ENCODE measurements at places on chromosomes 1 and 21. TPM values are rescaled to one million over a fixed set of nuclear protein-coding genes. Genes with fewer than 3 reads are reported as not detected.

The SLC1A7 gene
- 2.0 TPM for total RNA-seq

The C8A gene
- total RNA-seq, result not detected

The VAMP3 gene
- 28.5 TPM for total RNA-seq

The CHIA gene
- total RNA-seq, result not detected

The NPHS2 gene
- total RNA-seq, result not detected

The LCE1D gene
- not detected for total RNA-seq

The TFF1 gene
- 2.8 TPM for total RNA-seq

The CELA3A gene
- total RNA-seq, result not detected

The MAP1LC3C gene
- 1.5 TPM for total RNA-seq

The HES3 gene
- not detected for total RNA-seq

GRCh38 chr1:1179346-1179982 is 5.8 kb downstream of the TTLL10 start:
- no peak for ATAC-seq

GRCh38 chr1:183850852-183851251 is 45.9 kb downstream of the RGL1 start:
- ATAC-seq, result no peak

DNA sequence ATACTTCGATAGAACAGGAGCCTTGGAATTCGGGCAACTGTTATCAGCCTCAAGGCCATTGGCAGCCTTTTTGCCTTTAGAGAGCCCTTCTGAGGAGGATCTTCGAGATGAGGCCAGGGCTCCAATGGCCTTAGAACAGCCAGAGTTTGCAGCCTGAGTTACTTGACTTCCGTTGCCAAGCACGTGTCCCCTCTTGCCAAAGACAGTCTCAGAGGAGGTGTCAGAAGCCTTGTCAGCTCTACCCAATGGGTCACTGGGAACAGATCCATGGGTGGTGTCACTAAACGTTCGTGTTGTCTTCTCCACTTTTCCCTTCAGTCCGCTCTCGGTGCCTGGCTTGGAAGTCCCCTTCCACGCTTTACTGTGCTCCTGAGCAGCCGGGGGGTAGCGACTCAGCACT is 73.2 kb downstream of the KDM1A start:
- no peak for ATAC-seq

DNA sequence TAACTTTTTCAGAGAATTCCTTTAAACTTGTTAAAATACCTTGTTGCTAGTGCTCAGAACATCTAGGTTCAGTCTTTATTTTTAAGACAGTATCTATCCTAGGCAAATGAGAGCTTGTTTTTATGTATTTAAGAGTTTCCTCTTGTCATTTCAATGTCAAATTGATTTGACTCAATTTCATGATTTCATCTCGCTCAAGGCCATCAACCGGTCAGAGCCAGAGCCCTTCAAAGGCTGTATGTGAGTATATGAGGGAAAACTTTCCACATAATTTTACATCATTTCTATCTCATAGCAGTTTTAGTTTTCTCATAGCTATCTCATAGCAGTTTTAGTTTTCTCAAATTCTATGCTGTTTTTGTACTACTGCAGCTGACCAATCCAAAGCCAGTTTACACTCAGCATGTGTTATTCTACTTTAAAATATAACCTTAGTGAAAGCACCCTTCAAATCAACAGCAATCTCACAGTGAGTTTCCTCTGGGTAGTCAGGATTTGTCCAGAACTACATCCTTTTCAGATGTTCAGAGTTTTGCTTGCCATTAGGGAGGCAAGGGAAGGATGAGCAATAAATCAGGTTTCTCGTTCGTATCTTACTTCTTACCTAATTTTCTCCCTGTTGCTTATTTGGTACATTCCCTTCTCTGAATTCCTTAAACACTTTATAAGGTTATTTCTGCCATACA is 12.7 kb downstream of the HNRNPU start:
- no peak for ATAC-seq

GRCh38 chr1:221783936-221784335 is 42.0 kb upstream of the DUSP10 start:
- no peak for ATAC-seq

- ATAC-seq, result peak; percentile 60
Observed at GRCh38 chr1:111366256-111366655, 61.3 kb downstream of the OVGP1 start.

DNA sequence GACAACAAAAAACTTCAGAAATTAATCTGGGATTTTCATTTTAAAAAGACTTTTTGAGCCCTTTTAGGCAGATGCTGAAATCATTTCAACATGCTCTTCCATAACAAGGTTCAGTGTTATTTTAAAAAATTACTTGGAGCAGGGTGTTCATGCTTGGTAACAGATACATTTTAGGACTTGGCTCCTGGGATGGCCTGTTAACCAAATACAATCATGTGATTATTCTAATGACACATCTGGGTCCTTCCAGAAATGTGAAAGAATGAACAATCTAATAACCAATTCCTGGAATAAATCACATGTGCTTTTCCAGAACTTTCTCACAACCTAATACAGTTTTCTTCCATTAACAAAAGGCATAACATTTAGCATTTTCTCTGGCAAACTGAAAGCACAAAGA is 379.8 kb upstream of the RUNX1 start:
- no peak for ATAC-seq

DNA sequence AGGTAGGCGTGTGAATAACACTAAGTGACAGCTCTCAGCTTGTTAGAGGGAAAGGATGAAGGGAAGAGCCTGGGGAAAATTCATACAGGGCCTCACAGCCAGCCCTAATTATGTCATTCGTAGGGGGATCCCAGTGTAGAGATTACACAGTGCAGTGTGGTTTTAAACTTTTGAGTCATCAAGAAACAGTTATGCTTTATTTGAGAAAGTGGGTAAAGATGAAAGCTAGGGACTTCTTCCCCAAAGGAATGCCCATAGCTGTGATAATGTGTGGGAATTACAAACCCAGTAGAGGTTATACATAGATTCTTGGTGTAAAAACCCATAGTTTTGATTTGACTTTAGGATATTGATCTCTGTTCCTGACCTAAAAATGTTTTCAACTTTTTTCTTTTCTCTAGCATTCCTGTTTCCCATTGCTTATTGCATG is 1.9 kb downstream of the TTF2 start:
- ATAC-seq, result no peak

- no peak for ATAC-seq
Observed at GRCh38 chr1:187641015-187641414, 812.3 kb downstream of the PLA2G4A start.

DNA sequence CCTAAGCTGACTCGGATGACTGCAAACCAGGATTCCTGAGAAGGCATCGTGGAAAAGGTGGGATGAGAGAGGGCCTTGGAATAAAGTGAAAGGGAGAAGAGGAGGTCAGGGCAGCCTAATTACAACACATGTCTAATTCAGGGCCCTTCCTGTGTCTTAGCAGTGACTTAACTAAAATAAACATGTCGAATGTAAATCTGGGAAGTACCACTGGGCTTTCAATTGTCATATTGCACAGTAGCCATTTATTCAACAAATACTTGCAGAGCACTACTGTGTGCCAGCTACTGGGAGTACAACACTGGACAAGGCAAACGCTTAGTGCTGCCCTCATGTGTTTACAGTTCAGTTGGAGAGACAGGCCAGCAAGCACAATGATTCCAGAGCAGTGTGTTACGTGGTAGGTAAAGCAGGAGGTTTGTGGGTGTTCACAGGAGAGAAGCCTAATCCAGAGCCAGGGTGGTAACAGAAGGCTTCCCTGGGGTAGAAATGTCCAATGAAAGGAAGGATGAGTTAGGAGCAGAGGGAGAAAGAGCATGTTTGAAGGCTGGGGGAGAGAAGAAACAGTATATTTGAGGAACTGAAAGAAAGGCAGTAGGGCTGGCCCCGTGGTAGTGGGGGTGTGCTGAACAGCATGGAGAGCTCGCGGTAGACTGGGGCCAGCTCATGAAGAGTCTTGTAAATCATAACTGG is 38.0 kb upstream of the RASAL2 start:
- ATAC-seq, result no peak

DNA sequence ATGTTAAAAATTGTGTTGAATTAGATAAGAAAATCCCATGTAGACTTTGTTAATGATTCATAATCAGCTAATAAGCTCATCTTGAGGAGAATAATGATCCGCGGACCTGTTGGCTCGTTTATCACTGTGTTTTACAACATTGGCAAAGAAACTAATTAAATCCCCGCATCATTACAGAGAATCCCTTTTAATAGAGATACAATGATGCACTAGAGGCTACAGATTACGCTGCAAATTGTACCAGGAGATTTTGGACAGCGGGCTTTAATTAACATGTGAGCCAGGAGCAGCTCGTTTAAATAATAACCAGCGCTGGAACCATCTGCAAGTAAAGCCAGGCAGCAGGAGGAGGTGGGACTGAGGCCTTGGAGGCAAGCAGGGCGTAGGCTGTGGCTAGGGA is 280.3 kb upstream of the POU3F1 start:
- no peak for ATAC-seq

- no peak for ATAC-seq
Observed at GRCh38 chr1:218765753-218766152, 407.9 kb upstream of the LYPLAL1 start.

GRCh38 chr1:233005703-233006102 is 55.3 kb downstream of the NTPCR start:
- ATAC-seq, result no peak

GRCh38 chr1:38117444-38117887 is 70.9 kb upstream of the POU3F1 start:
- ATAC-seq, result no peak

DNA sequence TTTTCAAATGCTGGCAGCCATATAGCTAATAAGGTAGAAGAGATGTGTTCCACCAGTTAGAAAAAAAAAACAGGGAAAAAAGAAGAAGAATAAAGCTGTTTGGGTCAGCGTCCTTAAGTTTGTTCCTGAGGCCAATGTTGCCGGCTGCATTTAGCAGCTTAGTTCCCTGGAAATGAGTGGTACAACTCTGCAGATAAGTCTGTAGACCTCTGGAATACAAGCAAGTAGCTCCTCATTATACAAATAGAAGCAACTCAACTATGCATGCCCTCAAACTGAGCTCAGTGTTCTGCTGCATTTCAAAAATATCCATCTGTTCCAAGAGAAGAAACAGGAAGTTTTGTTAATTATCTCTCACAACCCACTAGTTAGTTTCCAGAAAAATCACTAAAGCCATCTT is 181.2 kb upstream of the PKN2 start:
- ATAC-seq, result no peak

DNA sequence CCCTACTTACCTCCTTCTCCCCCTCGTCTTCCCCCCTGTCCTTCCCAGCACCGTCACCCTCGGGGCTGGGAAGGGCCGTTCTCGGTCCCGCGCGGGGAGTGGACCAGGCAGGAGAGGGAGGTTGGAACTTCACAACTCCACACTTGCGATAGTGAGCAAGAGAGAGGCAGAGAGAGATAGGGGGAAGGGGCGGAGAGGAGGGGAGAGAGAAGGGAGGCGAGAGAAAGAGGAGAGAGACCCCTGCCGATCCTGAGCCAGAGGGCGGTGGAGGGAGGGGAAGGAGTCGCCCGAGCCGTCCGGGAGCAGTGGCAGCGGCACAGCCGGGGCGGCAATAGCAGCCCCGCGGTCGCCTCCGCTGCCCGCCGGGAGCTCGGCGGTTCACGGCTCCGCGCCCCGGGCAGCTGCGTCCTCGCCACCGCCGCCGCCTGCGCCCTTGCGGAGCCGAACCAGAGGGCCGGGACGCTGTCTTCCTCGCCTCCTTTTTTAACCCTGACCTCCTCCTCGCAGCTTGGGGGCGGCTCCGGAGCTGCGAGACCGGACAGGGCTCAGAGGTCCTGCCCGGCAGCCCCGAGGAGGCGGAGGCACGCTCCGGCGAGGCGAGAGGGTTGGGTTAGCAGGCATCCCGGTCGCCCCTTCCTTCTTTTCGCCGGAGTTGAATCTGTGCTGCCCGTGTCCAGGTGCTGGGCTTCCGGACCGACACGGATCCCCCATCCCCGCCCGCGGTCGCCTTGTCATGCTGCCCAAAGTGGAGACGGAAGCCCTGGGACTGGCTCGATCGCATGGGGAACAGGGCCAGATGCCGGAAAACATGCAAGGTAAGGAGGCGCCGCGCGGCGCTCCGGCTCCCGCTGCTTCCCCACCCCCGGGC is 11.7 kb downstream of the NR5A2 start:
- ATAC-seq, result peak; percentile 72

DNA sequence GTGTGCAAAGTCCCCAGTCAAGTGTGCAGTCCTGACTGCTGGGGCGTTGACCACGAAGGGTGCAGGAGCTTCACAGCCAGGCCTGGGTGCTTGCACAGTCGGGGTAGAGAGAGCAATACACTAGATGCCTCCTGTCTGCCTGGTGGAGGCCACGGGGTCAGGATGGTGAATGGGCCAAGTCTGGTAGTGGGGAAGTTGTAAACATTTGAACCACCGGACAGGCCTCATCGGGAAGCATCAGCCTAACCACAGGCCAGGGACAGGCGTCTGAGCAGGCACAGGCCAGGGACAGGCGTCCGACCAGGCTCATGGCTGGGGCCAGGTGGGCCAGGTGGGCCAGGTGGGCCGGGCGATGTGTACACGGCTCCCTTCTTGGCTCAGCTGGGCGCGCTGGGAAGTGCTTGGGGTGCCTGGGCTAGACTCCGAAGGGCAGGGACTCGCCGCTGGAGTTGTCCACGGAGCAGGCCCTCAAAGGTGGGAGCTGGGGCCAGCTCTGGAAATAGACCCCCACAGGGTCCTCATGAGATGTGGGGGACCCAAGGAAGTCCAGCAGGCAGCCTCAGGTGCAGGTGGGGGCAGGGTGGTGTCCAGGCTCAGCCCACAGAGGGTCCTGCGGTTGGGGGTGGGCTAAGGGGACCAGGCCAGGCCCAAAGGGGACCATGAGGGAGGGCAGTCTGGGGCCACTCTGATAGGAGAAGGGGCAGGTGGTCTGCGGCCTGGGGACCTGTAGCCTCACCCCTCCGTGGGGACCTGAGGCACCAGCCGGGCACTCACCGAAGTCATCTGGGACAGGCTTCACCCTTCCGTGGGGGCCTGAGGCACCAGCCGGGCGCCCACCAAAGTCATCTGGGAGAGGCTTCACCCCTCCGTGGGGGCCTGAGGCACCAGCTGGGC is 15.0 kb downstream of the COL6A1 start:
- ATAC-seq, result no peak

DNA sequence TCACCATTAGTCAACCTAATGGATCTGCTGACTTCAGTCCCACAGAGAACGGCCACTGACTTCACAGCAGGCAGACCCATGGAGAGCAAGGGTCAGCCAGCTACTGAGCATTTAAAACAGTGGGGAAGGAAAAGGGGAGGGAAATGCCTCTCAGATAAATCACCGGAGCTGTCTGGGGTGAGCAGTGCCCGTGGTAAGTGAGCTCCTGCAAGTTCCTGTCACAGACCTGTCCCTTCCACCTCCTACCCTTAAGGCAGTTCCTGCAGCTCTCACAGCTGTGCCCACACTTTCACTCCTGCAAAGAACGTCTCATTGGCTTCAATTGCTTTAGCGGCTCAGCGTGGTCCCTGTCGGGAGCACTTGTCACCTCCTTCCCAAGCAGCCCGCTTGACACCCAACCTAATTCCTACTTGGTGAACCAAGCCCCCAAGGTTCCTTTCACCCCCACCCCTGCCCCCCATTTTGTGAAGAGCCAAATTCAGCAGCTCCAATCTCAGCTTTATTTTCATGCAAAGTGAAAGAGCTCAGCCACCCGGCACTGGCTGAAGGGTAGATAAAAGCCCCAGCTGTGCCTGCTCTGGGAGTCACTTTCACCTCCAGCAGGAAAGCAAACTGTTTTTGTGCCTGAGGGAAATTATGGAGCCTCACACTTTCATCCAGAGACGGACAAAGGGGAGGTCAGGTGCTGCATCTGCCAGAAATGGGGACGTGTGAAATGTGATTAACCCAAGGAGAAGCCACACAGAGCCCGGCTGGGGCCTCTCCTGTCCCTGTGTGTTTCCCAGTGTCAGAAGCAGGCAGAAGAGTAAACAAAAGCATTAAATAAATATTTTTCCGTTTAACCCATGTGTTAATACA is 306.2 kb downstream of the TTLL7 start:
- ATAC-seq, result peak; percentile 76

GRCh38 chr1:84319662-84320061 is 18.2 kb downstream of the SAMD13 start:
- ATAC-seq, result no peak
